ENCODE measurements at places on chromosomes 4 and X. TPM values are rescaled to one million over a fixed set of nuclear protein-coding genes. Genes with fewer than 3 reads are reported as not detected.

F9 gene
- total RNA-seq, result not detected

TRO gene
- total RNA-seq, result 10.2 TPM

NR3C2 gene
- 8.5 TPM for total RNA-seq

ATP1B4 gene
- not detected for total RNA-seq

RS1 gene
- total RNA-seq, result not detected

WDR44 gene
- total RNA-seq, result 16.5 TPM

CFI gene
- total RNA-seq, result 2.5 TPM
